NCI-H1436 treated with DMSO at 0.1 percent for 48 hours (cell line): ENCODE measurements at places on chromosomes 1 and 21.

DNA sequence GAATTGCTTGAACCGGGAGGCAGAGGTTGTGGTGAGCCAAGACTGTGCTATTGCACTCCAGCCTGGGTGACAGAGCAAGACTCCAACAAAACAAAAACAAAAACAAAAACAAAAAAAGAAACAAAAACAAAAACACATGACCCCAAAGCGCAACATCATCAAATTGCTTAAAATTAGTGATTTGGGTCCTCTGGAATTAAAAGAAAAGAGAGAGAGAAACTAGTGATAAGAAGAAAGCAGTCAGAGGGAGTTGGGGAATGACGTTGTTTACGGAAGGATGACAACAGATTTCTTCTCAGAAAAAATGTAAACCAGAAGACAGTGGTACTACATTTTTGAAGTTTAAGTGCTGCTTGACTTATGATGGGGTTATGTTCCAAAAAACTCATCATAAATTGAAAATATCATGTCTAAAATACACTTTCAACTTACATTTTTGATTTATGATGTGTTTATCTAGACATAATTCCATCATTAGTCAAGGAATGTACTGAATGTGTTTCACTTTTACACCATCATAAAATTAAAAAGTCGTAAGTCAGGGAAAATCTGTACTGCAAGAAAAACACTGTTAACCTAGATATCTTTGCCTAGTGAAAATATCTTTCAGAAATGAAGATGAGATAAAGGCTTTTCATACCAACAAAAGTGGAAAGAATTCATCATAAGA, 88.0 kb downstream of the MT1HL1 start:
- DNase-seq = no peak

DNA sequence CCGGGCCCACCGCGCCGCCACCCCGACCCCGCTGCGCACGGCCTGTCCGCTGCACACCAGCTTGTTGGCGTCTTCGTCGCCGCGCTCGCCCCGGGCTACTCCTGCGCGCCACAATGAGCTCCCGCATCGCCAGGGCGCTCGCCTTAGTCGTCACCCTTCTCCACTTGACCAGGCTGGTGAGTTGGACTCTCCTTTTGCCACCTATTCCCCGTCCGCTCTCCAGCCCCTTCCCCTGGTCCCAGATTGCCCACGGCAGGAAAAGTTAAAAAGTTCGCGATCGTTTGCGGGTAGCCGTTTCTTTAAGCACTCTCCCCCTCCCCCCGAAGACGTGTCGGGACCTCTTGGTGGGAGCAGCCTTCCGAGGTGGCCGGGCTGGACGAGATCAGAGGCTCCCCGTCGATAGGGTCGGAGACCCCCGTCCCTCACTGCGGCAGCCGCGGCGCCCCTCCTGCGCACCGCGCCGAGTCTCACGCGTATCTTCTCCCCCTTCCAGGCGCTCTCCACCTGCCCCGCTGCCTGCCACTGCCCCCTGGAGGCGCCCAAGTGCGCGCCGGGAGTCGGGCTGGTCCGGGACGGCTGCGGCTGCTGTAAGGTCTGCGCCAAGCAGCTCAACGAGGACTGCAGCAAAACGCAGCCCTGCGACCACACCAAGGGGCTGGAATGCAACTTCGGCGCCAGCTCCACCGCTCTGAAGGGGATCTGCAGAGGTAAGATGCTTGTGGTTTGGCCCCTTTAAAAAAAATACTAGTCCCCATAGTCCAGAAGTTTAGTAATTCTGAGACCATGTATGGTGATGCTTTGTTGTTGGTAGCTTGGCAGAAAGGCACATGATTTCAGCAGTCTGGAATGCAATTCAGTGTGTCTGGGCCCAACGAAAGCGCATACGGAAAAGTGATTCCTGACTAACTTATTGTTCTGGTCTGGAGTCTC, 576 bp downstream of the CCN1 start:
- no peak for DNase-seq

DNA sequence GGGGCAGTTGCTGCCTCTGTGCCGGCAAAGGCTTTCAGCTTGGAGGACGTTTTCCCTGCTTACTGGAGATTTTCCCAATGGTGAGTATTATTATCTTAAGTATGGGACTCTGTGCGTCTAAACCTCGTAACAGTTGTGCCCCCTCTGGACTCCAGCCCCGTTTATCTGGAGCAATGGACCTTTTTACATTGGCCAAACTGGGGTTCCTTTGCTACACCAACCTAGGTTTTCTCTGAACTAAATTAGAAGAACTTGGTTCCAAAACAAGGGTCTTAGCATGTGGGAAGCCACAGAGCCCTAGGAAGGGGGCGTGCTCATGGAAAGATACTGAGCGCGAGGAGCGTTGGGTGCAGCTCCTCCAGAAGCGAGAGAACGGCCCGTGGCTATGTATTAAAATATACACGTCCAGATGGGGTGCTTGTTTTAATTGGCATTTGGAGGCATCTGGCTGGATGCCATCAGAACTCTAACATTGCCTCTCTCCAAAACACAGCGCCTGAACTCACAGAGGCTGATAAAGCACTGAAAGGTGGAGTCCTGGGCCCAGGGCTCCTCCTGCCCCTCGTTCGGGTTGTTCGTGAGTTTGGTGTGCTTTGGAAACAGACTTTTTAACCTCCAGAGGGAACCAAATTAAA, 28.4 kb downstream of the POFUT2 start:
- DNase-seq = no peak

DNA sequence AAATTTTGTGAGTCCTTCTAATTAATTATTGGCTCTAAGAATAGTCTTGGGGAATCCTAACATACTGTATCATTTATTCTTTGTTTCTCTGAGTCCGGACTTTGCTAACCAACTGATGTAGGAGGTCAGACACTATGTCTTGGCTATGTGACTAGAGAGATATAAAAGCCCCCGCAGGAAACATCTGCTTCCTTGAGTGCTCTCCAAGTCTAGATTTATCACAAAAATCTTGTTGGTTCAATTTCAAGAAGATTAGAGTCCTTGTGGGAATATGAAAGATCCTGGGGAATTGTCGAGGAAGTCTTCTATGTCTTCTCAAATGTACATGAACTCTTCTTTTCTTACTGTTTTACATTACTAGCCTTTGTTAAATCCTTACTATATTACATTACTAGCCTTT, 1712.5 kb downstream of the NCAM2 start:
- DNase-seq = no peak

- no peak for DNase-seq
Observed at GRCh38 chr1:108000620-108001111, 35.7 kb upstream of the VAV3 start.

DNA sequence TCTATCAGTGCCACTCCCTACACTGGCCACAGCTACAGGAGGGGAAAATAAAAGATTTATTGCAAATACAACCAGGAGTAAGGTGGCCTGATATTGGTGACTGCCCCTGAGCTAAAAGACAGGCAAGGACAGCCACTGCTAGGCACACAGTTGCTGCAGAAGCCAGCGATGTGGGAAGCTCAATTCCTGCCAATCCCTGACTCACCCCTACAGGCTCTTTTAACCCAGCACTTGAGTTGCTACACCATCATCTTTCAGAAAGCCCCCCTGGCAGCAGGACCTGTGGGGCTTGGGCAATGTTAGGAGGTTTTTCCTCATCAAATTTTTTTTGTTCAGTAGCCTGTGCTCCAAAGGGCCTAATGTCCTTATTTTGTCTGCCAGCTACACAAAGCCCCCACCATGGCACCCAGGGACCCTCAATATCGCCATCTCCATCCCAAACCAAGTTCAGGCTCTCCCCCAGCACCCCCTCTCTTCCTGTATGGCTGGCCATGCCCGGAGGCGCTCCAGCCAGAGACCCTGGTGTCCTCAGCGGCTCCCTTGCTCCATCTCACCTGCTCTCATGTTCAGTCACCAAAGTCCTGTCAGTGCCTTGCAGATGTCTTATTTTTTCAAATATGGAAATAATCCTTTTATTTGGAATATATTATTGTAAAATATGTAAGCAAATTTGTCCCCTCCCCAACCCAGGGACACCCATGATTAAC, 13.4 kb downstream of the CLEC20A start:
- no peak for DNase-seq

DNA sequence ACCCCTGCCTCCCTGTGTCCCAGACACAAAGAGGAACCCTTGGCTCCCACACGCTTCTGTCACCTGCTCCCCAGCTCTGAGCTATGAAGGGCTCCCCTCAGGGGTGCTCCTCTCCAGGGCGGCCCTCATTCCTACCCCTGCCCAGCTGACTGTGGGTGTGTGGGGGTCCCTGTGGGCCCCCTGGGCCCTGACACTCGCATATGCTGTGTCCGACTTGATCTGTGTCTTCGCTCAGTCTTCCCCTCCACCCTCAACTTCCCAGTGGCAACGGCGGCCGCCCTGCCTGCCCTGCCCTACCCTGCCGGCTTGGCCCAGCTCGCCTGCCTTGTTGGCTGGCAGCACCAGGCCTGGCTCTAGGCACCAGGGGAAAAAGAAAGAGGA, 1.2 kb downstream of the KCNQ4 start:
- DNase-seq = no peak

GRCh38 chr1:69167876-69168275, 399.8 kb upstream of the LRRC7 start:
- DNase-seq = no peak

GRCh38 chr1:156251527-156251926, 3.7 kb upstream of the PAQR6 start:
- no peak for DNase-seq

GRCh38 chr1:237119091-237119490, 77.1 kb downstream of the RYR2 start:
- no peak for DNase-seq

GRCh38 chr1:189212606-189213005, 1265.1 kb downstream of the BRINP3 start:
- no peak for DNase-seq

DNA sequence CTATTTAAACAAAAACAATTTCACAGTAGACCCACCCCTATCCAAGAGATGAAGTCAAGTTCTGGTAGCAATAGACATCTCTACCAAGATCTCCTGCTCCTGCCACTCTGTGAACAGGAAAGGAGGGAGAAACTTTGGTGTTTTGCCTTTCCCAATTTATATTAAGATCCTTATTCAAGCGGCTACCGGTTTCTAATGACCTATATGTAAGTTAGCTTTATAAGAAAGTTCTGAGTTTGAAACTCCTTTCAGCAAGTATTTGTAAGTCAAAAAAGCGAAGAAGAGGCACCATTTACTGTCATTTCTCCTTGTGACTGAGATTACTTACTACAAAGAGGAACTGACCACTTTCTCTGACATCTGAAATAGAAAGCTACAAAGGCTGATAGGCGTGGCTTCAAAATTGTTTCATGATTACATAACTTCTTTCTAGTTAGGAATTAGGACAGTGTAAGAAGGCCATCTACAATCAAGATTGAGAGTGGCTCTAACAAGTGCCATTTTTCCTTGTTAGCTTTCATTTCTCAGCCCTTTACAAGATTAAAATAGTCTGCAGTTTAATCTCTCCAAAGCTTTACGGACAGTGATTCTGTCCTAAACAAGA, at the start of gene MNDA:
TSS of gene MNDA (plus strand) at position 448 of the 604 bp plus-strand sequence. CDS start 10,803 bp downstream, outside the sequence.
- no peak for DNase-seq

GRCh38 chr21:44333509-44334328, 5.5 kb downstream of the CFAP410 start:
- no peak for DNase-seq

GRCh38 chr1:198298640-198299039, 141.8 kb downstream of the NEK7 start:
- no peak for DNase-seq

- no peak for DNase-seq
Observed at GRCh38 chr1:62180639-62181038, 14.0 kb upstream of the L1TD1 start.

DNA sequence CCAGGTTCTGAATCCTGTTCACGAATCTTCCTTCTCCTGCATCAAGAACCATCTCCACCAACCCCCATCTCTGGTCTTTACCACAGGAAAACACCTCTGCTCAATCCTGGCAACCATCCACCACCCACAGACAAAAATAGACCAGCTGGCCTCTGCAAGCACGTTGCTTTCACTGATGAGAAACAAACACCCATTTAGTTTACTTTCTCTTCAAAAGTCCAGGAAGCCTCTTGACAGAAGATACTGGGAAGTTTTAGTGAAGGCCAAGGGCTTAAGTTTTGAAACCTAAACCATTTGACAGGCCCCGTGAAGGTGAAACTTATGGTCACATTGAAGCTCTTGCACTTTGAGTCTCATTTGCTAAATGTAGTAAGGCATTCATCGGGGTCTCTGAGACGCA, 122.6 kb upstream of the PPP2R5A start:
- no peak for DNase-seq

GRCh38 chr21:32279377-32279680, 480 bp upstream of the MIS18A start:
- DNase-seq = no peak

- DNase-seq = no peak
Observed at GRCh38 chr1:196684476-196684875, 32.6 kb downstream of the CFH start.

DNA sequence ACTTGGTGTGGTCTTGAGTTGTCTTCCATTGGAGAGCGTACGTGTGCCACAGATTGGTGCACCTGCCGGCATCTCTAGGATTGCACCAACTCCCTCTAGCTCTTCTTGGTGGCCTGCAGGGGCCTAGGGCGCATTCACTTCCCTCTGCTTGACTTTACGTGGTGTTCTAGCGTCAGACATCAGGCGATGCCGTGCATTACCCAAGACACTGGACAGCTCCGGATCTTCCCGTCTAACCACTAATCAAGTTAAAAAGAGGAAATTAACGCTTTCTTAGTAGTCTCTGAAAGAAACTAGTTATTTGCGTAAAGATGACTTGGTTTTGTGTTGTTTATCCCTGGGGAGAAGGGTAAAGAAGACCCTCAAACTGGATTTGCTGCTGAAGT, 510 bp upstream of the IL10RB start:
- DNase-seq = no peak
